ENCODE measurements at places on chromosomes 1 and 21.

DNA sequence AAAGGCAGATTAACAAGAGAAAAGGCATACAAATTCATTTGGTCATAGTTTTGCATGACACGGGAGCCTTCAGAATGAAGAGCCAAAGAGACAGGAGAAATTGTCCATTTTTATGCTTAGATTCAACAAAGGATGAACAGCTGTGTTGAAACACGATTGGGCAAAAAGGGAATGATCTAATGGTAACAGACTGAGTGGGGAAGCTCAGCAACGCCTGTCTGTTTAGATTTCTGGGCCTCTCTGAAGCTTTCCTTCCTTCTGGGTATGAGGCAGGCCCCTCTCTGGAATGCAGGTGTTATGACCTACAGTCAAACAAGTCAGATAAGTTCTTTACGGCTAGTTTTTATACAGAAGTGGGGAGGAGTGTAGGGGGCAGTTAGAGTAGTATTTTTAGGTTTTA lies 154.6 kb downstream of the RGS7 start:
- DNase-seq: no peak

DNA sequence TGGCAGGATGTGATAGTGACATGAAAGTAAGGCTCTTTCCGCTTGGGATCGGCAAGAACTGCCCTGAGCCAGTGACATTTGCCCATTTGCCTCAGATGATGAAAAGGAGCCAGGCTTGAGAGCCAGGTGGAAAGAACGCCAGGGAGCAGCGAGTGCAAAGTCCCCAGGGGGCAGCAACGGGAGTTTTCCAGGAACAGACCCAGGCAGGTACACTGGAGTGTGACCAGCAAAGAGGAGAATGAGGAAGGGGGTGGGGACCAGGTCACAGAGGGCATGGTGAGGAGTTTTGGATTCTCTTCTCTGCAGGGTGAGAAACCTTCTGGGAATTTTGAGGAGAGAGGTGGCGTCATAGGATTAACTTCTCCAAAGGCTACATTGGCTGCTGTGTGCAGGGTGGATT lies 10.8 kb upstream of the ETS2 start:
- DNase-seq: no peak

DNA sequence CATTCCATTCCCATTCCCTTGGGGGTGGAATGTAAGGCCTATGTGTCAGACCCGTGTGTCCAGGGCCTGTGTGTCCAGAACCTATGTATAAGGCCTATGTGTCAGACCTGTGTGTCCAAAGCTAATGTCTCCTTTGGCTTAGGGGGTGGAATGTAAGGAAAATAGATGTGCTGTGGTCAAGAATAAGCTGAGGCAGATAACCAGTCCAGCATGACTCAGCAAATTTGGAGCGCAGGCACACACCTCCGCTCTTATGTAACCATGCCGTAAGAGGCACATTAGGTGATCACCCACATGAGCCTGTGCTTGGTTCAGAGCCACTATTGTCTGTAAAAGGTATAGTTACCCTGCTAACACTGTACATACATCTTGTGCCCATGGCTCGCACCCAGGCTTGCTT lies 150.8 kb upstream of the SGIP1 start:
- DNase-seq: no peak

GRCh38 chr1:118984086-118984721 lies 3.9 kb downstream of the TBX15 start:
- DNase-seq: no peak

DNA sequence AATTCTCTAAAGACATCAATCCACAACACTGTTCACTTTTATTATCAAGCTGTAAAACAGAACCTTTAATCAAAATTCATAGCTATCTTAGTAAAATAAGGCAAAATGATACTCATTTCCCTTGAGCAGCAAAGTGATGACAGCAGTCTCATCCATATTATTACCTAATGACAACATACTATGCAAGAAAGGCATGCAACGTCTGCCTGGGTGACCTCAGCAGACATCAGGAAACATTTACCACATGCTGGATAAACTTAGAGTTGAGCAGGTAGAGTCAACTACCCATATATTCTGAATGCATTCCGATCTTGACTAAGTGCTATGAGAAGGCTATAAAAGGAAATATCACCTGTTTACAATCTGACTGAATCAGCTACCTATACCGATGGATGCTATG lies 145.1 kb downstream of the SIPA1L2 start:
- DNase-seq: no peak

- no peak for DNase-seq
Measured at GRCh38 chr1:108590957-108591356, 31.1 kb downstream of the EEIG2 start.

DNA sequence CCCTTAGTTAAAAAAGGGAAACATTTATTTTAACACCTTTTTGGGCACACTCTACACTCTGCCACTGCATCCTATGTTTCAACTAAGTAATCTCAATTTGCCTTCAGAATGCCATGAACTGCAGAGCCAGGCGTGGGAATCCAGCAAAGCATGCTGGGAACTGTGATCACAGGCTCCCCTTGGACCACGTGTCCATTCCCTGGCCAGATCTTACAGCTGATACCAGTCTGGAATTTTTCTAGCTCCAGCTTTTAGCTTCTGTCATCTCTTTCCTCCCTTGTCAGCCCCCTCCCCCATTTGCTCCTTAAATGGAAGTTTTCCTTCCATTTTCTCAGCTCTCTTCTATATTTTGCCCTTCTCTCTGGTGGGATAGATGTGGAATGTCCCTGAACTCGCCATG lies 29.4 kb downstream of the RCSD1 start:
- DNase-seq: no peak

DNA sequence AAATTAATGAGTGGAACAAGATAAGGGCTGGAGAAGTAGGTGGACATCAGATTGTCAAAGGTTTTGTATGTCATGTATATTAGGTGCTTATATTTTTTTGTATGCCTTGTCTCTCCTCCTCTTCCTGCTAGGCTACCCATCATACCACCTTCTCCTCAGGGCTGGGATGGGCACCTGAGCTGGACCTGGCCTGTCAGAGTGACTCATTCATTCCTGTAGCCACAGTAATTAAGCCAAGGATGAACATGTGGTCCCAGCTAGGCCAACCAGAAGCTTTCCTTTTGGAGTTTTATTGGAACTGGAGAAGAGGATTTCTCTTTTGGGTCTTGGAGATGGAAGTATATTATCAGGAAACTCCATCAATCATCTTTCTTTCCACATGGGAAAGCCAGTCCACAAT lies 21.2 kb downstream of the PTGS2 start:
- DNase-seq: no peak

- no peak for DNase-seq
Measured at GRCh38 chr1:109162626-109163025, 48.7 kb downstream of the ELAPOR1 start.

DNA sequence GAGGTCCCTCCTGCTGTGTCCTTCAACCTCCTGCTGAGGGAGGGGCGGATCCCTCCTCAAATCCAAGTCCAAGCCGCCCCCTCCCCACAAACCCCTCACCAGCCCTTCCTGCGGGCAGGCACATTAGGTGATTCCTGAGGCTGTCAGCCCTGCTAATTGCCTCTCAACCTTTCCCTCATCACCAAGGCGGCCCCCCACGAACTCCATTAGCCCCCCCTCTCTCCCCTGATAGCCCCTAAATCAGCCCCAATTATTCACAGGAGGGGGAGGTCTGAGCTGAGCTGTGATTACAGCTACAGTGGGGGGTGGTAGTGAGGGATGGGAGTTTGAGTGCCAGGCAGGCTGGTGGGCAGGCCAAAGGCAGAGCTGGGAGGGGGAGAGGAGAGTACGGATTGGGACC lies 5.8 kb upstream of the PEAR1 start:
- DNase-seq: no peak

DNA sequence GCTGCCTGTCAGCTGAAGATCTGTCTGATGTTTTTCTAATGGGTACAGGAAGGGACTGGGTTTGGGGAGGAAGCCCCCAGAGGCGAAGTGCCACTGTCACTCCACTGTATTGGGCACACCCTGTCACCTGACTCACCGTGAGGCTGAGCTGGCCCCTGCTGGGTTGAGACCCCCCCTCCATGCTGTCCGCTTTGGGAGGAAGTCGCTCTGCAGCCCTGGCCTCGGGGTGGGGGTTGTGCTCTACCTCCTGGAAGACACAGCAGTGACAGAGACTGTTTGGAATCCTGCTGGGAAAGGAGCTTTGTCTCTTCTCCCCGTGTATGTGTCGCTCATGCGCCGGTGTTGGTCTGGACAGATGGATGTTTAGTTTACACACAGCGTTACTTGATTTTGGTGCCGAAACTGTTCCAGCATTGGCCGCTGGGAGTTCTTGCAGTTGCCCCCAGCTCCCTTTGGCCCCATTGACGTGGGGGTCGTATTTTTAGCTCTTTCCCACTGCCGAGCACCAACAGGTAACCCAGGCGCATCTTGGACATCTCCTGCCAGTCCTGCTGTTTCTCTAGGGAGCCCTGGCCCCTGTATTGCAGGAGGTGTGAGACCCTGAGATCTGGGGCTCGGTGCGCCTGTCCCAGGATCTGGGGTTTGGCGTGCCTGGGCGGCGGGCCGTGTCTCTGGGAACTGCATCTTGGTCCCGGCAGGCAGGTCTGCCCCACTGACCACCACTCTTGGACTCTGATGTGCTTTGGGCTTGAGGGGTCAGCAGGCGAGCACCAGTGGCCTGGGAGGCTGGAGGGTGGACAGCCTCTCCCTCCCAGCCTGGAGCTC lies 30.3 kb downstream of the SLX9 start:
- DNase-seq: no peak

All from activated CD4-positive, alpha-beta T cell treated with anti-CD3 and anti-CD28 coated beads, Interleukin-2, amount 50 U/mL, for 24 hours (primary cell).